ENCODE measurements at places on chromosomes 2 and 18. TPM values are rescaled to one million over a fixed set of nuclear protein-coding genes. Genes with fewer than 3 reads are reported as not detected.

GALR1 gene
- total RNA-seq: not detected

IL1R1 gene
- total RNA-seq: 4.8 TPM

CTLA4 gene
- not detected for total RNA-seq

CHCHD5 gene
- total RNA-seq: 7.9 TPM

IL1R2 gene
- not detected for total RNA-seq
